ENCODE measurements at places on chromosomes 4 and X. TPM values are rescaled to one million over a fixed set of nuclear protein-coding genes. Genes with fewer than 3 reads are reported as not detected.

Gene TMEM175
- 49.6 TPM for polyA plus RNA-seq

Gene IL9R
- not detected for polyA plus RNA-seq

Gene OPRPN
- not detected for polyA plus RNA-seq

DNA sequence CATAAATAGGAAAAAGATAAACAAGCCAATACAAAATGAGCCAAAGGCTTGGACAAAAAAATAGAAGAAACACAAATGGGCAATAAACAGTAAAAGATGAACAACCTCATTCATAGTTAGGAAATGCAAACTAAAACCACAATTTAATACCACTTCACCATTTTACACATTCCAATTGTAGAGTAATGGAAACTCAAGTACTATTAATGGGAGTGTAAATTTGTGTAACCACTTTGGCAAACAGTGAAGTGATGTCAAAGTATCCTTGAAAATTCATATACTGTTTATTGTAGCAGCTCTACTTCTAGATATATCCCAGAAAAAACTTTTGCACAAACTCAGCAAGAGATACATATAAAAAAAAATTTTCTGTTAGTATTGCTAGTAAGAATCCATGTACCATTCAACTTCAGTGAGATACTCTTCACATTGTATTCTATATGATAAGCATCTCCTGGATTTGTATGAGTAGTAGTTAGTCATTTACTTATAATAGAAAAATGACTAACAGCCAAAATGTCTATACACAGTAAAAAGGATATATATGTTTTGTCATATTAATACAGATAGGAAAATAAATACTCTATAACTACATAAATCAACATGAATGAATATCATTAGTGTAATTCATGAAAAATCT is 229.8 kb downstream of the DKK2 start:
- DNase-seq, result no peak

DNA sequence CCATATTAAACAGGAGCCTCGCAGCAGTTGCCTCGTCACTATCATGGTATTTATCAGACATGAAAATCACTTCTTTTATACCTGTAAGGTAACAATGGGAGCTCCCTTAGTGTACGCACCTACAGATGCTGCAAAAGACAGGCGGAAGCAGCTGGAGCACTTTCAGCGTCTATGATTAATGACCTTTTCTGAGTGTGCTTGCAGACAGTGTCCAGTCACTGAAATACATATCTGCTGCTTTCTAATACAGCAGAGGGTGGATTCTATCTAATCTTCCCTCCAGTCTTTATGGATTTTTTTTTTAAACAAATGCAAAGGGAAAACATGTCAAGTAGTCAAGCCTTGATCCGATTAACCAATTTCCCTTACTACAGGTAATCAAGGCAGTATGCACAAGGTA is 24.1 kb downstream of the DCTD start:
- DNase-seq, result no peak

GRCh38 chr4:80448056-80448455 is 112.5 kb downstream of the CFAP299 start:
- no peak for DNase-seq

DNA sequence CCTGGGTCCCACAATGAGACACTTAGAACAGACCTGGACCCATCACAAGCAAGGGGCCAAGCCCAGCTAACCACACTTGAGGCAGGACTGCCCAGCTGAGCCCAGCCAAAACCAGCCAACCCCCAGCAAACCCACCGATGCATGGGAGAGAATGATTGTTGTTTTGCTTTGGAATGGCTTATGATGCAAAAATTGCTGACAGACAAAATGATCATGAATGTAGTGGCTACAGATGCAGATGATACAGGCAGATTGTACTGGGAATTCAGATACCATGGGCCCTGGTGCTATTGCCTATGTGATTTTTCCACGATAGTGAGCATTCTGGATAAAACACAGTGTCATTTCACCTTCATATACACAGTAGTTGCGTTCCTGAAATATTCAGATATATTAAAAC is 9.0 kb upstream of the ZCCHC4 start:
- no peak for DNase-seq

GRCh38 chr4:169682372-169683047 is 62.1 kb downstream of the CLCN3 start:
- DNase-seq, result no peak

DNA sequence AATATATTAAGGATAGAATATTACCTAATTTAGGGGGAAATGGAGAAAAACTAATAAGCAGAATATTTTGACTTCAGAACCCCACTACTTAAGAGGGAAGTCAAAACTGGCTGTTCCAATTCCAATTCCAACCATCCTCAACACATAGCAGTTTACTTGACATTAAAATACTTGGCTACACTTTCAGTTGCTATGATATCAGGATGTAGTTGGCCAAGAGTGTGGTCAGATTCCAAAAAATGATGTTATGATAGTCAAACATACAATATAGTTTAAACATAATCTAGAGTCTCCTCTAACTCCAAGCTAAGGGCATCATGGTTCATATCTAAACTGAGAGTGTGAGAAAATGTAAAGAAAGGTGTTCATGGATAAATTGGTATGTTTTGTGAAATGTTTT is 16.5 kb upstream of the SMIM14 start:
- no peak for DNase-seq
